Vagina (tissue), 2 donors: ENCODE measurements at places on chromosomes 4 and X.

DNA sequence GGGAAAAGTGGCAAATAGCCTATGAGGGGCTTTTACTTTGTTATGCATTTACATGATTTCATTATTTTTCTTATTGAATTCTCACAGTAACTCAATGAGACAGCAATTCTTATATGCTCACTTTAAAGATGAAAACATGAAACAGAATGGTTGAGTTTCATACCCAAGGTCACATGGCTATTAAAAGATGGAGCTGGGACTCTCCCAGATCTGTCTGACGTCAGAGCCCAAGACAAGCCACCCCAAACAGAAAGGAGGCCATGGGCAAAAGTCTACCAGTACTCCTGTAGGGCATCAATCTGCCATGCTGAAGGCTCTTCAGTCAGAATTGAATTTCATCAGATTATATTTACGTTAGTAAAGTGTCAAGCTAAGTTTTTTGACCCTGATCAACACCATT, 13.2 kb downstream of the HSD17B11 start:
- no peak for DNase-seq

GRCh38 chr4:107755841-107756356, 35.9 kb upstream of the PAPSS1 start:
- no peak for DNase-seq

DNA sequence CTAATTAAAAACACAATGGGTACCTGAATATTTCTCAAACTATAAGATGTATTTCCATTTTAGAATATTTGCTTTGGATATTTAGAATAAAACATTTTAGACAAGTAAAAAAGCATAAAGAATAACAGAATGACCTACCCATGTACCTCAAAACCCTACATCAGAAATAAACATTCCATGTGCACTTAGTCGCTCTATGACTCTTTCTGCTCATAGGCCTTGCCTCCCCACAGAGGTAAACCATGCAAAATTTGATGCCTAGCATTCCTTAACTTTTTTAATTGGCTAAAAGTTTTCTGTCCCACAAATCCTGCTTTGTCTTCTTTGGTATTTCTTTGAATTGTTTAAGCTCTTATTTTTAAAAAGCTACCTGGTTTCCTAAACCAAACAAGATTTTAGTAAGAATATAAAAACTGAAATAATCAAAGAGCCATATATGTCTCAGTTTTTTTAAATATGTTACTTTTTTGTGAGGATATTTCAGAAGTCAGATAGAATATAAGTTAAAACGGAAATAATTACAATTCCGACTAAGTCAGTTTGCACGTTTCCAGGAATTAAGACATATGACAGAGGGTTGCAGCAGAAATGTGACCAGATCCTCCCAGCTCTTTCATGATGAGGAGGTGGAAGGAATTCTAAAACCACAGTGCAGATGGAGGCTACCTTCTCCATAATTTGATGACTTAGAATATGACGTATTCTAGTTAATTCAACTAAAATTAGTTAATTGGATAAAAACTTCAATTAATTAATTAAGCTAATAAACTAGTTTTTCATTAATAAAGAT, 102.5 kb downstream of the FIP1L1 start:
- no peak for DNase-seq

GRCh38 chr4:171629182-171629581, 184.0 kb upstream of the GALNTL6 start:
- no peak for DNase-seq

DNA sequence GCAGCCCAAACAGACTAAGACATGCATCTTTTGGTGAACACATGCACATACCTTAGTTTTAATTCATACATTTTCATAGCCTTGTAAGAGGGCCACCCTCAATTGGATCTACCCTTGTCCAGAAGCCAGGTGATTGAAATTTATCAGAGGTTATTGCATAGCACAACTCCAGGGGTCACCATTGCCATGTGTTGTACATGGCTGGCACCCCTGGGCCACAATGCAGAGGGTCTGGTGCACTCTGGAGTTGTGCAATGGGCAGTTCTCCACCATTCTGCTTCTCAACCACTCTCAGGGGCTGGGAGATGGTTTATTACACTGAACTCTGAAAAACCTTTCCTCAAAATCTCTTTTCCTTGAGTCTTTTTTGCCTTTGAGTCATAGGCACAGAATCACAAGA, 184.4 kb upstream of the CXorf66 start:
- DNase-seq: no peak

DNA sequence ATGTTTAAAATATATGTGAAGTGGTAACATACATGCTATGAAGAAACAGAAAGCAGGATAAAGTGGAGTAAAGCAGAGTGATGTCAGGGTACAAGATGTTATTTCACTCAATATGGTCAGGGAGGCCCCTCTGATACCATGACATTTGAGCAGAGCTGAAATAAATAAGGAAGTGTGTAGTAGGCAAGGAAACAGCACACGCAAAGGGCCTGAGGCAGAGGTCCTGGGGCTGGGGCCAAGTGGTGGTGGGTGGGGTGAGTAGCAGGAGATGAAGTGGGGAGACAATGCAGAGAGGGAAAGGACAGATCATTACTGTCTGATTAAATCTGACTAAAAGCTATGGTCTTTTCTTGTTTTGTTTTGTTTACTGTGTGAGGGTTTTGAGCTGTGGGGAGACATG, 61.1 kb downstream of the FAM13A start:
- DNase-seq: no peak

DNA sequence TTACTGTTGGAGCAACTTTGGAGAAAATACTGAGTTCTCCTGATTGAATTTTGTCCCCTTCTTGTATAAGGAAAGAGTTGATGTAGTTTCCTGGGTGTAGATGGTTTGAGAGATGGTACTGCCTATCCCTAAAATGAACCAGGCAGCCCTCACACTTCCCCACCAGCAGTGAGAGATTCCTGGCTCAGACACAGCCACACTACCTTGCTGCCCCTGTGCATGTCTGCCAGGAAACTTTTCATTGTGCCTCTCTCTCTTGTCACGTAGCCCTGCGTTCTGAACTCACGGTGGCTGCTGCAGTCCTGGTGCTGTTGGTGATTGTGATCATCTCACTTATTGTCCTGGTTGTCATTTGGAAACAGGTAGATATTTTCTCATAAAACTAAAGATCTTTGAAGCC, 45.2 kb downstream of the PDGFRA start:
- no peak for DNase-seq

DNA sequence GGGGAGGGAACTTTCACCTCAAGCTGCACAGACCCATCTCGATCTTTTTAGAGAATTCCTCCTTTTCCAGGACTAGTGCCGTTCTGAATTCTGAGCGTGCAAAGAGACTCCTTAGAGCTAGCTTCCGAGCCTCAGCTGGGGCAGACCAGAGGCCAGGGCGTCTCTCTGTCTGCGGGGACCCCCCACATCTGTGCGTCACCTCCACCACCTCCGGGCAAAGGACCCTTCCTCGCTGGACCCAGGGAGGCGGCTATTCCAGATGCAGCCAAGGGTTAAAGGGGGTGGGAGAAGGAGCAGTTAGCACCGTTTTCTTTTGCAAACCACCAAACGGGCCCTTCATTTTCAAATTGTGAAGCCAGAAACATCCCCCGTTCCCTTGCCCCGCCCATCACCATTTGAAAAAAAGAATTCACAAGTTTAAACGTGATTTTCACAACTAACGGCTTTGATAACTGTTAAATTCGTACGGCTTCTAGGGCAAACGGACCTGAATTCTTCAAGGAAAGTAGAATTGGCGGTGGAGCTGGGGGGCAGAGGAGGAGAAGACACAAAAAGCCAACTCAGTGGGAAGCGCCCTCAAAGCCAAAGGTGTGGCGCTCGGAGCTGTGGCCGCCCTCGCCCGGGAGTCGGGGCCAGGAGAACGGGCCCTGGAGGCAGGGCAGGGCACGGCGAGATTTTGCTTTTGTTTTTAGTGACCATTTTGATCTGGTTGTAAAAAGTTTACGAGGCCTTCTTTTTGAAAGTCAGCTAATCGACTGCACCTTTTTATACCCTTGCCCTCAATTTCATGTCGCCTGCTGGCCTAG, 3.3 kb upstream of the PDGFRA start:
- DNase-seq: no peak

GRCh38 chrX:53481093-53481492, 46.9 kb upstream of the HSD17B10 start:
- no peak for DNase-seq

DNA sequence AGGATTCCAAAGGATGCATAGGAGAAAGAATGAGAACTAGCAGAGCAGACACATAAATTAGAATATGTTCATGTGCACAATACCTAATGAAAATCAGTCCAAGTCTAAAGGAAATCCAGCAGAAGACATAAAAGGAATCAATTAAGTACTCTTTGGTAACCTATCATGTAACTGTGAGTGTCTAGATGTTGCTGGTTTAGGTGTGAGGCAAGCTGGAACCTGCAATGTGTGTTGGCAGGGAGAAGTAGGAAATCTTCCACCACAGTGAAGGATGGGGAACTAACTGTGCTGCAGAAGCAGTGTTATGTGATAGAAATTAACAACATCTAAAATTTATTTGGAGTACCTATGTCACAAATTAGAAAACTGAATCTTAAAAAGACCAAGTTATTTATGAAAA, 330.8 kb upstream of the DKK2 start:
- no peak for DNase-seq

DNA sequence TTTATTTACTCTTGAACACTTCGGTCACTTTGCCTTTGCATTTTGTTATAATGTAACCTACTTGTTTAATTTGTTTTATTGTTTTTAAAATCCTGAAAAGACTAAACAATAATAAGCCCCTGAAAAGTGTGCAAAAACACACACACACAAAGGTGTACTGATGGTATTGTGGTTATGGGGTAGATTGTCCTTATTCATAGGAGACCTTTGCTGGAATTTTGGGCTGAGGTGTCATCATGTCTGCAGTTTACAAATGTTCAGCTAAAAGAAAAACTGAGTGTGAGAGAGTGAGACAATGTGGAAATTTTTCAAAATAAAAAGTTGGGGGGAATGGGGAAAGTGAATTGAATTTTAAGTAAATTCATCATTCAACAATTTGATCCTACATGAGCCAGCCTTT, 174.9 kb downstream of the QDPR start:
- DNase-seq: no peak

- no peak for DNase-seq
Observed at GRCh38 chrX:45769761-45770582, 569.3 kb upstream of the DIPK2B start.

GRCh38 chr4:26032630-26033317, 118.8 kb downstream of the SMIM20 start:
- DNase-seq: no peak

GRCh38 chr4:147336252-147336651, 144.6 kb upstream of the EDNRA start:
- no peak for DNase-seq

- DNase-seq: no peak
Observed at GRCh38 chrX:148613636-148614035, 113.2 kb downstream of the AFF2 start.

GRCh38 chr4:128601991-128602695, 207.4 kb upstream of the JADE1 start:
- DNase-seq: no peak

DNA sequence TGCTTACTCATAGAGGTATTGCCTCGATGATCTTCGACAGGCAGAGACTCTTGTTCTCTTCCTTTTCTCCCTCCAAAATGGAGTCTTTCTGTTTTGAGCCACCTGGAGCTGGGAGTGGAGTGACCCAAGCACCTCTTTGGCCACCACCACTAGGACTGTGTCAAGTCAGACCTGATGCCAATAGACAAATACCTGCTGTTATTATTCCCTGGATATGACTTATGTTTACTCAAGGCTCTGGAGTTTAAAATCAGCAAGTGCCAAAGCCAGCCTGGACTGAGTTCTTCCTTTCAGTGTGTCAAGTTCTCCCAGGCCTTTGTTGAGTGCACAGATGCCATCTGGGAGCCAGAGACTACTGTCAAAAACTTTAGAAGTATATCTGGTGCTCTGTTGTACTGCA, 130.2 kb upstream of the SLC6A14 start:
- no peak for DNase-seq

- no peak for DNase-seq
Observed at GRCh38 chrX:13094374-13094773, 50.0 kb upstream of the FAM9C start.

DNA sequence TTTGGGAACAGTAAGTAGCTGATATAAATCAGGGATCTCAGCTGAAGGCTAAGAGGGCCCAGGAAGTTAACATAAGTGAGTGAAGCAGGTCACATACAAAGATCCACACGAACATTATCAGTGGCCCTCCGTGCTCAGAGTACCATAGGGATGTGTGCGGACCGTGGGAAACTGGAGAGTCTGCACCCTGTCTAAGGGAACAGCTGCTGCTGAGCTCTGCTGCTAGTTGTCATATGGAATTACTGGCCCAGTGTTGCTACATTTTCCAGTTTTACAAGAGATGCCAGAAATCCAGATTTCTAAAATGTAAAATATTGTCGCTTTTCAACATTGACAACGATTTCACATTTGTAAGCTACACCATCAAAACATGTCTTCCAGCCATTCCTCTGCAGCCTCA, 90.5 kb downstream of the RTL5 start:
- no peak for DNase-seq

DNA sequence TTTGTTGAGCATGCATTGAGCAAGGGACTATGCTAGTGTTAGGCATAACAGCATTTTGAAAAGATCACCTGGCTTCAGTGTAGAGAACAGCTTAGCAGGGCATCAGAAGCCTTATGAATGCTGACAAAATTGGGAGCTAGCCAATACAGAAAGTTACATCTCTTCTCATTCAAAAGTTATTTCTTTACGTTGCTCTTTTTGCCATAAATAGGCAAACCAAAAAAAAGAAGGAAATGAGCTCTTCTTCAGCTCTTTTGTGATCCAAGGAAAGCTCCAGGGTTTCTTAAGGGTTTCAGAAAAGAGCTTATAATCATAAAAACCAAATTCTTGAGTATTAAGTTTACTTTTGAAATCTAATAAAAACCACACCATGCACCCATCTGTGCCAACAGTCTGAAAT, 35.2 kb upstream of the LNX1 start:
- DNase-seq: no peak

DNA sequence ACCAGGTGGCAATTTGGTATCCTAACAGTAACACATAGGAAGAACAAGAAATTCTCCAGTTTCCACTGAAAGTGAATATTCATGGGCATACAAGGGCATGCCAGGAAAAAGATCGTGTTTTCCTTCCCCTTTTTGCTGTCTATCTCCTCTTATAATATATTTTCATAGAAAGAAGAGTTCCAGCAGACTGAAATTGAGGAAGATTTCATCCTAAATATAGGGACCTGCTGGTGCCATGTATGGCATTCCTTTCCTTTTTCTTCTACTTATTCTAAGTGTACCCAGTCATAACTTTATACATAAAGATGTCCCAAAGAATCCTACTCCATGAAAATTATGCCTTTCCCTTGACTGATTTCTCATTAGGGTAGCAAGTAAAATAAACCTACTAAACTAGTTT, 40.8 kb upstream of the KCNIP4 start:
- DNase-seq: no peak

GRCh38 chr4:993111-994029, at the start of gene SLC26A1:
Gene SLC26A1, minus strand, starts transcription at chr4:993404. Its CDS starts 1,701 bp downstream, at chr4:991703.
- DNase-seq: no peak

DNA sequence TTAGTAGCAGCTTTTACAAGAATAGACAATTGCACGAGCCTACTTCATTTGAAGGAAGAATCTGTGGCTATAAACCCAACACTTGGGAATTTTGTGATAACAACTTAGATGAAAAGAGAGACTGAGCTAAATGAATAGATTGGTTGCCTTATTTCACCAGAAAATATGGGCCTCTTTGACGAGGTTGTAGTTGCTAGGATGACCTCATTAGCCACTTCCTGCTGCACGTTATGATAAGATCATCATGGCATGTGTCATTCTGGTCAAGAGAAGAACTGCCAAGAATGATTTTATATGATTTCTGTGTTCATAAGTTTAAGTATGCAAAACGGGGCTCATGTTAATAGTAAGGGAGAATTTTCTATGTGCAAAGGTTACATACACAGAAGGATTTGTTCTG, 321.9 kb upstream of the GIMD1 start:
- DNase-seq: no peak

GRCh38 chr4:8403976-8404375, 36.5 kb downstream of the ACOX3 start:
- DNase-seq: no peak
